ENCODE measurements at places on chromosomes 4 and X. TPM values are rescaled to one million over a fixed set of nuclear protein-coding genes. Genes with fewer than 3 reads are reported as not detected.

Gene PPARGC1A
- 0.60 TPM for total RNA-seq

- ATAC-seq: no peak
These were observed 500.1 kb downstream of the TRAM1L1 start for GRCh38 chr4:116585246-116585645.

DNA sequence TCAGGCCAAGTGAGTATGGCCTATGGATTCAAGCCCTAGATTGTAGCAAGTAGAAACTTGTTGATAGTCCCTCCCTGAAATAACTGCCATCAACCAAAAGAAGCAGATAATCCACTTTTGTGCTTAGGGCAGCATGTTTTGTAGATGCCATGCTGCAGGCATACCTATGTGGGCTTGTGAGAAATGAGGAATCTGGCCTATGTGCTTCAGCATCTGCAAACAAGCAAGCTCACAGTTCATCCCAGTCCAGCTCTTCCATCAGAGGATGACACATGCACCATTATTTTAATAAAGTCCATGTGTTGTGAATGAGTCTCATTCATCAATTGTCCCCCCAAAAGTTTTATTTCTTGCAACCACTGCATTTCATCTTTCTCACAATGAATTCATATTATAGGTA is 421.9 kb upstream of the DIPK2B start:
- peak; percentile 60 for ATAC-seq

GRCh38 chr4:52661966-52662690 is 3.0 kb upstream of the USP46 start:
- ATAC-seq: peak; percentile 35

Gene RNF175
- total RNA-seq: not detected

Gene TLR10
- 0.40 TPM for total RNA-seq

DNA sequence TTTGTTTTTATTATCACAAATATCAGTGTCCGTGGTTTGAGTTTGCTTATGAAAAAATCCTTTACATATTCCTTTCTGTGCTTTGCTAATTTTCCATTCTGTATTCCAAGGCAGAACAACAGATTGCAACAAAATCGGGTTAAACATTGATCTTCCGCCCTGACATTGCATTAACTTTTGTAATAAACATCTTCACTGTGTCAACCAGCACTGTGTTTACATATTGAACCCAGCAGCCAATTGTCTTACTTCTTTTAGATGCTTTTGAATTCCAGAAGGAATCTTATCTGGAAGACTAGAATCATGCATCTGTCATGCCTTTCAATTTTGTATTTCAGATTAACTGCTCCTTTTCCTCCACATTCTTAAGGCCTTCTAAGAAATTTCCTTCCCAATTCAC is 147.8 kb upstream of the CXXC4 start:
- ATAC-seq: no peak

DNA sequence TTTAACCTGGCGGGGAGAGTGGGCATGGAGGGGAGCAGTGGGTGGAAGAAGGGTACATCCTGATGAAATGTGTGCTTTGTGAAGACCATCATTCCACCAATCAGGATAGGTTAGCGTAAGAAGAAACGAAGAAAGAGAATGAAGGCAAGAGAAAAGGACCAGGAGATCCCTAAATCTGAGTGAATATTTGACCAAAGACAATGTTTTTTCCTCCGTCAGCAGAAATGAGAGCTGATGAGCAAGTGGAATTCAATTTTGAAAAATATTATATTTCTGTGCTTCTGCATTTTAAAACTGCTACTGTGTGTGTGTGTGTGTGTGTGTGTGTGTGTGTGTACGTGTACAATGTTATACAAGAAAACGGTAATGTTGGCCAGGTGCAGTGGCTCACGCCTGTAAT is 58.3 kb upstream of the NOCT start:
- ATAC-seq: no peak

Gene SMARCA1
- 6.6 TPM for total RNA-seq

- no peak for ATAC-seq
These were observed 37.8 kb upstream of the TLR2 start for GRCh38 chr4:153646261-153646660.

GRCh38 chr4:8346838-8347605 is 77.5 kb downstream of the HTRA3 start:
- ATAC-seq: no peak

GRCh38 chrX:39616098-39616729 is 481.5 kb downstream of the BCOR start:
- no peak for ATAC-seq

Gene CCKAR
- not detected for total RNA-seq

GRCh38 chrX:19776753-19777152 is 110.6 kb downstream of the SH3KBP1 start:
- ATAC-seq: no peak

- peak; percentile 86 for ATAC-seq
These were observed 9.3 kb upstream of the CPE start for GRCh38 chr4:165369522-165369921.

DNA sequence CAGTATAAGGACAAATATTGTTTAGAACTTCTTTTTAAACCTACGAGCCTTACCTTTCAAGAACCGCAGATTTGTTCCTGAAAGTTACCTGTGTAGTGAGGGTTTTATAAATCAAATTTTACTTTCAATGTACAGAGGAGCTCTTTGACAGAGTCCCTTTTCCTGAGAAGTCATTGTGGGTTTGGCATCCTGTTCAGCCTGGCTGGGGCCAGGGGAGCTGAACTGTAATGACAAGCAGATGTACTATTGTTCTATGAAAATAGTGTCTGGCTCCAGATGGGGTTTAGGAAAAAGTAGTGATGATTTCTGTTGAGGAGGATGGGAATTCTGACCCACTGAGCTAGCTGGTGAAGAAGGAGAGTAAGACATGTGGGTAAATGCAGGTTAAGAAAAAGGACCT is 196.2 kb upstream of the PGRMC2 start:
- no peak for ATAC-seq

DNA sequence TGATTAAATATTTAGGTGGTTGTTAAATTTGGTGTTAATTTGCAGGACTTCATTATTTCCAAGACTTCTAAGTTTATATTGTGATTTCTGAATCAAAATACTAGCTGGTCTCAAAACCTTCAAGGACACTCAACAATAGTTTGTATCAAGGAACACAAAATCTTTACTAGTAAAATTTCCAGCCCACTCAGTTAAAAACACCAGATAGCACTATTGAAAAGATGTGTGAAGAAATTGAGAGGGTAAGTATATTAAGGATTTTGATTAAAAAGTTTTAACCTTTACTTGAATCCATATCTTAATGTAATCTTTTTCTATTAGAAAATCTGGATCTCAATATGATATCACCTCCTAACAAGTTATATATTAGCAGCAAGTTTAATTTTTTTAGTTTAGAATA is 89.3 kb upstream of the UGT8 start:
- ATAC-seq: no peak

Gene ARMCX6
- total RNA-seq: 27.9 TPM

- ATAC-seq: no peak
These were observed 235.5 kb upstream of the DIAPH2 start for GRCh38 chrX:96449191-96449590.

Gene REELD1
- total RNA-seq: not detected

GRCh38 chrX:23742174-23742696 is 841 bp downstream of the ACOT9 start:
- peak; percentile 83 for ATAC-seq

Gene FGFBP2
- not detected for total RNA-seq

DNA sequence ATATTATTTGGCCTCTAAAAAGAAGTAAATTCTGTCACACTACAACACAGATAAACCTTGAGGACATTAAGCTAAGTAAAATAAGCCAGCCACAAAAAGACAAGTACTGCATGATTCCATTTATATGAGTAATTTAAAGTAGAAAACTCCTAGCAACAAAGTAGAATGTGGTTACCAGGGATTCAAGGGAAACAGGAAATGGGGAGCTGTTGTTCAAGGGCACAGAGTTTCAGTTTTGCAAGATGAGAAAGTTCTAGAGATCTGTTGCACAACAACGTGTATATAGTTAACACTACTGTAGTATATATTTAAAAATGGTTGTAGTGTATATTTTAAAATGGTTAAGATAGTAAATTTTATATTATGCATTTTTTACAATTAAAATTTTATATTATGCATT is 25.4 kb downstream of the SEC31A start:
- peak; percentile 89 for ATAC-seq

DNA sequence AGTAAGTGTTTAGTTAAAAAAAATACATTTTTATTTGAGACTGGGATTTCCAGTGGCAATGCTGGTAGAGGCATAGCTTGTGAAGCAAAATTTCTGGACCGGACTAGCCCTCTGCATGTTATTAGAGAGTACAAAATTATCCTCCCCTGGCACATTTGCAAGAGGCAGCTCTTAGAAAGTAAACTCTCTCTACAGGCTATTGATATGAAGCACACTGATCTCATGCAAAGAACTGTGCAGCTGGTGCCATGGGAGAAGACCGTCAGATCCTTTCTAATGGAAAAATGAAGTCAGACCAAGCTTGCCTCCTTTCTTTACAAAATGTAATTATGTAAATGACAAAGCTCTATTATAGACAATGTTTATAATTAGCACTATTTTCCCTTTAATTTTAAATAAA is 2717.2 kb downstream of the PCDH7 start:
- ATAC-seq: no peak

DNA sequence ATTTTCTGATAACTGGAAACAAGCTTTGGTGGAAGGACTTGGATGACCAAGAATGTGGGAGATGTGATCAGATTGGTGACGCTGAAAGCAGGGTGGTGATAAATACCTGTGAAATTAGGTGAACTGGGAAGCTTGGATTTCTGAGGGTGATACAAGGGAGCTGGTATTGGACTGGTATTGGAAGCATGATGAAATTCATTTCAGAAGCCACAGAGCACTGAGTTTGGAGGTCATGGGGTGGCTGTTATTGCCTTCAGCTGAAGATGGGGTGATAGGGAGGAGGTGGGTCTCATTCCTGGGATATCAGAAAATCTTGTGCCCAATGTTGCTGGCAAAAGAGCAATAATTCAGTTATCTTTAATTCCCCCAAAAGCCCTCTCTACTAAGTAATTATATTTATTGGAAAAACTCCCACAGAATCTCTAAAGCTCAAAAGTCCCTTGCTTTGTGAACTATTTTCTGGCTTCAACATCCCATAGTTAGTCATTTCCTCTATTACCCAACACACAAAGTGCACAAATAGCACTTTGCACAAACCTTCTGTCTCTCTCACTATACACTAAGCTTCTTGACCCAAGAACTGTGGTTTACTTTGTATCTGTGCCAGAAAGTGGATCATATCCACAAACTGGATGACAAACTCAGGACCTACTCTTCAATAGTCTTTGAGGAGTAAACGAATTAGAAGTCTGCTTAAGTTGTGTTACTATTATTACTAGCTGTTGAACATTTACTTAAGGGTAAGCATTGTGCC is 23.1 kb upstream of the CAMK2D start:
- peak; percentile 94 for ATAC-seq

GRCh38 chr4:80812145-80812544 is 218.4 kb upstream of the BMP3 start:
- no peak for ATAC-seq

Gene P2RY10
- 0.60 TPM for total RNA-seq

DNA sequence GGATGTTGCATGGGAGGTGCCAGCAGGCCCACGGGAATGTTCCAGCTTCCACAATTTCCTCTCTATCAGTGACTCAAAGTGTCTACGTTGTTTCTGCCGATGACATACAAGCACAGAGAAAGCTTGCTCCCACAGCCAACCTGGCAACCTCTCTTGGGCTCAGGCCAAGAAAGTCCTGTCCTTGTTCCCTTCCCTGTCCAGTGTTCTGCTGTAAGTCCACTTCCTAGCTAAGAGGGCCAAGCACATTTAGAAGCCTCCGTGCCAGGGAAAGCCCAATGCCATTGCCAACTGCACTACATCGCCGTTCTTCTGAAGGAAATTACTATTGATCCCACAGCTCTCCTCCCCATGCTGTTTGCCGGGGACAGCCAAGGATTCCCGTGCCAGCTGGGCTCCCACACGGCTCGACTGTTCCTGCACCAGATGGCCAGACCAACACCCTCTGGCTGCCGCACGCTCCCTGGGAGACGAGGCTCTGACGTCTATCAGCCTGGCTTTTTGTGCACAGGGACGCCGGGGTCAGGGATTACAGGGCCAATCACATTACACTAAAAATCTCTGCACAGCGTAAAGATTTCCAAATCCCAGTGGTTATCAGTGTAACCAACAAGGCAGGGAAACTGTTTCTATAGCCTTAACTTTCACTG is 284.0 kb downstream of the BCOR start:
- no peak for ATAC-seq

DNA sequence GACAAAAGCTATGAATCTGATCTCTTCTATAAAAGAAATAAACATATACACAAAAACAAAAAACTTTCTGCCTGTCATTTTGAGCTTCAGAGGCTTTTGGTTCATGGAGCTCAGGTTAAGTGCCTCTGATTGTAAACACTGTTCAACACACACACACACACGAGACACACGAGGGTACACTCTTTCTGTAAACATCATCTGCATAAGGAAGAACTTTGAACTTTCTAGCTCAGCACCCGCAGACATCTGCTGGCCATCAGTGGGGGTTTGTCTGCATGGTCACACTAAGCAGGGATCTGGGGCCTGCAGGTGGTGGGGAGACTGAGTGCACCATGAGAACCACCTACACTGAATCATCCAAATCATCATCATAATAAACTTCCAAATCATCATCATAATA is 54.9 kb downstream of the STX18 start:
- no peak for ATAC-seq

DNA sequence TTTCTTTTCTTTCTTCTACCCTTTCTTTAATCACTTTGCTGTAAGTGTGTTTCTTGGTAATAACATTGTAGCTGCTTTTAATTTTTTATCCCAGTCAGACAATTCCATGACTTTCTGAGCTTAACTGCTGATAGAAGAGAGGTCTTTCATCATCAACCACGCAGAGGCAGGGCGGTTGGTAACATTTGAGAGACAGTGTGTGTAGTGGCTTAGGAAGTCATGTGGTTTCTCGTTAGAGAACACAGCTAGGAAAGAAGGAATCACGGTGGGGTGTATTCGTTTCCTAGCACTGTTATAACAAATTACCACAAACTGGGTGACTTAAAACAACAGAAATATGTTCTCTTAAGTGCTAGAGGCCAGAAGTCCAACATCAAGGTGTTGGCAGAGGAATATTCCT is 11.5 kb downstream of the PRPS2 start:
- no peak for ATAC-seq

DNA sequence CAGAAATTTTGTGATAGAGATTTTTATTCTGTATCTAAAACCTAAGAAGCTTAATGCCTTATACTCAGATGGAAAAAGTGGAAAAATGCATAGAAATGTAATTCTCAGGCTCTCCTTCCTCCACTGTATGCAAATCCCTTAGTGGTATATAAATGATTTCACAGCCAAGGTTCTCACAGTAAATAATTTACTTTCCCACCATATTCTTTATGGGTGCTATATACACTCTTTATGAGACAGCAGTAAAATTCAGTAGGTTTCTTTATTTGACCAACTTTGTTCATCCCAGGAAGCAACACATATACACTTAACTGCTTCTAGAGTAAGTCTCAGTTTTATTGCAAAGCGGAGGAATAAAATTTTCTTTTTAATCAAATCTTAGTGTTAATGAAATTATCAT is 1399.7 kb downstream of the PCDH7 start:
- ATAC-seq: no peak

Data from esophagus mucosa (tissue), 1 donor.